ENCODE measurements at places on chromosomes 7 and 10.

GRCh38 chr10:88652616-88653015, 11.6 kb upstream of the LIPF start:
- DNase-seq = no peak

GRCh38 chr7:36925207-36925606, 200.9 kb upstream of the AOAH start:
- DNase-seq = no peak

DNA sequence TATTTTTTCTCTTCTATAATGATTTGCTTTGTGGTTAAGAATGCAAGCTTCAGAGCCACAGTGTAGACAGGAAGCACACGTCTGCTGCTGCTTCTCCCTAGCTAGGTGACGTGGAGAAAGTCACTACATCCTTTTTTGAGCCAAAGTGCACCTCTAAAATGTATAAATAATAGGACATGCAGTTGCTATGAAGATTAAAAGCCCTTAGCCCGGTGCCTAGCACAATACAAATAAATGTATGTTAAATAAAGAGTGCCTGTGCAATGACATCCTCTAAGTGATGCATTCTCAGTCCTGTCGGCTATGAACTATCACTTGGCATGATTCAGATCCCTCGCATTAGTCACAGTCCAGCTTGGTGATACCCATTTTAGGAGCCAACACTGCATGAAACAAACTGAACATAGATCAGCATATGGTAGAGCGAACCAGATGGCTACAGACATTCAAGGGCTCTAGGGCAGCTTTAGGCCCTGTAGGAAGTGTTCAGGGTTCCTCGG, 4.8 kb upstream of the TRDMT1 start:
- no peak for DNase-seq

GRCh38 chr10:70274643-70275042, 9.2 kb downstream of the NPFFR1 start:
- no peak for DNase-seq

DNA sequence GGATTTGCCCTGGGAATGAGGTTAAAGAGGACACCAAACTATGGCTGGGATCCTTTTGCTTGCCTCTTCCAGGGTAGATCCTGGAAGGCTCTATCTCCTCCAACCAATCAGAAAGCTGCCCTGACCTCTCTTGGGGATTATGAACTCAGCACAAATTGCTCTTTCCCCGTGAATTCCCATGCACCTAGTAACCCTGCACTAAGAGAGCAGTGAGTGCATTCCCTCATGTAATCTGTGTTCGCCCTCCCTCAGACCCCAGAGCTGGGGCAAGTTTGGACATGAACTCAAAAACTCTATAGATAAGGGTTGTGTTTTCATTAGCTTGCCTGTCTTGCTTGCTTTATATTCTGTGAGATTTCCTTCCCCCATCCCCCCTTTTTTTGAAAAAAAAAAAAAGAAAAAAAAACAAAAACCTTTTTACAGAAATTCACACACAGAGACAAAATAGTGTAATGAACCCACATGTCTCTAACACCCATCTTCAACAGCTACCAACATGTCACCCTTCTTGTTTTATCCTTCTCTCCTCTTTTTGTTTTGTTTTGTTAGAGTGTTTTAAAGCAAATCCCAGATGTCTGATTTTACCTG, 225.5 kb upstream of the TCF7L2 start:
- no peak for DNase-seq

DNA sequence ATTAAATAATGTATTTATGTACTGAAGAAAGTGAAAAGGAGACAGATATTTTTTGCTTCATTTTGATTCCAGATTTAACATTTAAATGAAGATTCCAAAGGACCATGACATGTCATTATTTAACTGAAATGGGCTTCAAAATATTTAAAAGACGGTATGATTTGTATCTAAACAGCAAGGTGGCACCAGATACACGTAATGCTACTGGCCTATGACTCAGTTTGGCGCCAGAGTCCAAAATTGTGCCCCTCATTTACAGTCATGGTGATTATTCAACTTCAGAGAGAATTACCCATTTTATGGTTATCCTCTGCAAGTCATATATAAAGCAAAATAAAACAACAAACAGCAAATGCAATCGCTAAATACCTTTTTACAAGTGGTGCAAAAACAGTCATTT, 94.5 kb downstream of the ETV1 start:
- no peak for DNase-seq

- DNase-seq = no peak
Observed at GRCh38 chr10:104340641-104341040, 2.4 kb upstream of the ITPRIP start.

- no peak for DNase-seq
Observed at GRCh38 chr10:62352356-62352970, 21.7 kb upstream of the ZNF365 start.

DNA sequence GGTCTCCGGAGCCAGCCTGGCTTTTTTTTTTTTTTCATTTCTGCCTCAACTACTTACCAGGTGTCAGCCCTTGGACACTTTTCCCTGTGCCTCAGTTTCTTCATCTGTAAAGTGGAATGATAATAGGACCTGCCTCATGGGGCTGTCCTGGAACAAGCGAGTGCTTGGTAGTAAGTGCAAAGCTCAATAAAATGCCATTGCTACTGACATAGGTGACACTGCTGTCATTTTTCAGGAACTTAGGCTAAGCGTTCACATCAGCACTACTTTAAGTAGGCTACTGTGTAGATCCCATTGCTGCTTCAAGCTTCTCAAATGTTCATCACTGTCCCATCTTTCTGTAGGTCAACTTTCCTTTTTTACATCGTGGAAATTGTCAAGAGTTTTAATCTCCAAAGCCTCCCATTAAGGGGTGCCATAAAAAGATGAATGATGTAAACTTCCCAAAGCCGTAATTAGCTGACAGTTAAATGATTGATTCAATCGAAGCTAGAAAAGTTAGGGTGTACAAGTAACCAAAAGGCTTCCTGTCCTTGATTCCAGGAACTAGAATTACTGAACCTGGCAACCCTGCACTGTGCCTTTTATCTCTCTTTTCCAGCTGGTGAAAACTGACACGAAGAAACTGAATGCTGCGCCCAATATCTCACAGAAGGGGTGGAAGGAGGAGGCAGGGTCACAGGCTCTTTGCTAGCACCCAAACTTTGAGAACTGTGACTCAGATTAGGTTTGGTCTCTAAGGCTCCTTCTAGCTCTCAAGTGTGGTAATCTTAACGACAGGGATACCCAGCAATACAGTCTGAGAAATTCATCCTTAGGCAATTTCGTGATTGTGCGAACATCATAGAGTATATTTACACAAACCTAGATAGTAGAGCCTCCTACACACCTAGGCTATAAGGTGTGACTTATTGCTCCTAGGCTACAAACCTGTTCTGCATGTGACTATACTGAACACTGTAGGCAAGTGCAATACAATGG, 861 bp upstream of the USP6NL start:
- no peak for DNase-seq

DNA sequence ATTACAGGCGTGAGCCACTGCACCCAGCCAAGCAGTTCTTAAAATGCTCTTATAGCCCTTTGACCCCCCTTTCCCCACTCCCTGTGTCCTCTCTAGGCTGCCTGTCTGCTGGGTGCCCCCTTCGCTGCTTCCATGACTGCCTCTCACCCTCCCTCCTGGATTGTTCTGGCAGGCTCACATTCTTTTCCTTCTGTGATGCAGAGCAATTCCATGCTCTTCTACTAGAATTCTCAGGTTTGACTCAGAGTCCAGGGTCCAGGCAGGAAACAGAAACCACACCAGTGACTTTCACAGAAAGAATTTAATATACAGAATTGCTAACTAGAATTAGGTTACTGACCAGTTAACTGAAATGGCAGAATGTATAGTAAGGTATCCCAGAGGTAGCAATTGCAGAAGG, 244.8 kb downstream of the BAMBI start:
- no peak for DNase-seq

- DNase-seq = no peak
Observed at GRCh38 chr7:47489624-47490023, 92.3 kb downstream of the TNS3 start.

GRCh38 chr7:112779667-112780066, 10.5 kb downstream of the TMEM168 start:
- DNase-seq = no peak

DNA sequence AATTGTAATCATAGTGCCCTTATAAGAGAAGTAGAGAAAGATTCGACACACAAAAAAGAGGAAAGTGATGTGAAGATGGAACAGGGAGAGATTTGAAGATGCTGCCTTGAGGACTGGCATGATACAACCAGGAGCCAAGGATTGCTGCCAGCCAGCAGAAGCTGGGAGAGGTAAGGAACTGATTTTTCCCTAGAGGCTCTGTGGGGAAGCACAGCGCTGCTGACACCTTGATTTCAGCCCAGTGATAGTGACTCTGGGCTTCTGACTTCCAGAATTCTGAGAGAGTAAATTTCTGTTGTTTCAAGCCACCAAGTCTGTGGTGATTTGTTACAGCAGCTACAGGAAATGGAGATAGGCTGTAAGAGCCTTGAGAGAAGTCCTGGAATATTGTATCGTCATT, 98.2 kb downstream of the RAB11FIP2 start:
- DNase-seq = no peak

DNA sequence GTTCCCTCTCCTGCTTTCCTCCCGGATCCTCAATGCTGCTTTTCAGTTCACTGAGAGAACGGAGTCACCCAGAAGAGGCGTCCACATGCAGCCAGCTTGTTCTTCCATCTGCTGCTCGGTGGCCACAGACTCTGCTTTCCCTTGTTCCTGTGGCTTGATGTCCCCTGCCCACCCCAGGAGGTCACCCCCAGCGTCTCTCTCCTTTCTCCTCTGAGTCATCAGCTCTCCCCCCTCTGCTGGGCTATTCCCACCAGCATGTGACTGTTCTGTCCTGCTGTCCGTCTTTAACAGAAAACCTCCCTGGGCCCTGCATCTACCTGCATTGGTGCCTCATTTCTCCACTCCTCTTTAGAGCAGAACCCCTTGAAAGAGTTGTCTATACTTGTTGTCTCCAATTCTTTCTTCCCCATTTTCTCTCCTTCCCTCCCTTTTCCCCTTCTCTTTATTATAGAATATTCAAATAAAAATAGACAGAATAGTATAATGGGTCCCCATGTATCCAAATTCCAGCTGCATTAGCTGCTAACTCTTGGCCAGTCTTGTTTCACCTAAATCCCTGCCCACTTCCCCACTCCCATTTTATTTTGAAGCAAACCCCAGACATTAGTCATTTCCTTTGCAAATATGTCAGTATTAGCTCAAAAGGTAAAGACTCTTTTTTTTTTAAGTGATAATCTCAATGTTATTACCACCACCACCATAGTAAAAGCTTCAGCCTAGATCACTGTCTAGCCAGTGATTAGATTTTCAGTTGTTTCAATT, 4.1 kb downstream of the ZNF282 start:
- DNase-seq = no peak

GRCh38 chr7:80876894-80877414, 41.9 kb downstream of the SEMA3C start:
- DNase-seq = no peak

GRCh38 chr7:99008921-99009530, 130.7 kb downstream of the TRRAP start:
- no peak for DNase-seq

DNA sequence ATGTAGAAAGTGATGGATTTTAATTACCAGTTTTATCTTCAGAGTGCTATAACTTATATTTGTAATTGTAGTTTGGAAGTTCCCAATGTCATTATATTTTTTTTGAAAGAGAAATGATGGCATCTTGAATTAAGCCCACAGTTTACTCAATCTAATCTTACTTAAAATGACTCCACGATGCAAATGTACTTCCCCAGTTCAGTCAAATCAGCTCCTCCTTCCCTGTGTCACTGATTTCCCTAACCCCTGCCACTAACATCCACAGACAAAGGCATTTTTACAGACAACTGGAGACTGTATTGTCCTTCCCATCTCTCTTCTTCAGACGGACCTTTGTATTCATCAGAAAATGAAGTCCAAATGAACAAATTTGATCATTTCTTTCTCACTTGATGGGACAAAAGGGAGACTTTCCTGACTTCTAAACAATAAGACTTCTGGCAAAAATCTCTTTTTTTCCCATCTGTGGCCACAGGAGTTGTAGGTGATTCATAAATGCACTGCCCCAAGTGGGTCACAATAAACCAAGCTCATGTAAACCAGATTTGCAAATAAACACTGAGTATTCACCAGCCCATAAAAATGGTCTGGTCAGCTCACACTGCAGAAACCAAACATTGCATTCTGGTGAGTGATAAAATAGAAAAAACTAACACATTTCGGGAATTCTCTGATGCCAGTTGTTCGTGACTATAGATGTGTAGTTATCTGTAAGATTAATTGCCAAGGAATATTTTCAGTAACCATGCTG, 162.9 kb downstream of the FANK1 start:
- DNase-seq = no peak

DNA sequence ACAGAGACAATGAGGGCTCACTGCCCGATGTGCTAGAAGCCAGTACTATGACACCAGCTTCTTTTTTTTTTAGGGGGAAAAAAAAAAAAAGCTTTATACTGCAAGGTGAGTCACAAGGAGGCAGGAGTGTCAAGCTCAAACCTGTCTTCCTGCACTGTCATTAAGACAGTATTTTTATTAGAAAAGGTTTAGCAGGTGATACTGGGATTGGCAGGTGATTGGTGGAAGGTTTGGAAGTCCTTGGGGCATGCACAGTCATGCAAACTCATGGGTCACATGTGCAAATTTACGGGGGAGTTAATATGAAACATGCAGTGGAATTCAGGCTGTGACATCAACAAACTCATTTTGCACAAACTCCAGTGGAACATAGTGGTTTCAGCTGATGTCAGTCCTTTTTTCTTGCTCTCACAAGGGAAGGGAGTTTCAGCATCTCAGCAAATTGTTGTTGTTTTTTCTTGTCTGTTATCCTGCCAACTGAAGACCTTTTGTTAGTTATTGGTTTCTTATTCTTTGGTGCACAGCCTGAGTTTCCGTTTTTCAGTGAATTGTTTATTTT, 530.6 kb downstream of the ANKRD7 start:
- DNase-seq = no peak

DNA sequence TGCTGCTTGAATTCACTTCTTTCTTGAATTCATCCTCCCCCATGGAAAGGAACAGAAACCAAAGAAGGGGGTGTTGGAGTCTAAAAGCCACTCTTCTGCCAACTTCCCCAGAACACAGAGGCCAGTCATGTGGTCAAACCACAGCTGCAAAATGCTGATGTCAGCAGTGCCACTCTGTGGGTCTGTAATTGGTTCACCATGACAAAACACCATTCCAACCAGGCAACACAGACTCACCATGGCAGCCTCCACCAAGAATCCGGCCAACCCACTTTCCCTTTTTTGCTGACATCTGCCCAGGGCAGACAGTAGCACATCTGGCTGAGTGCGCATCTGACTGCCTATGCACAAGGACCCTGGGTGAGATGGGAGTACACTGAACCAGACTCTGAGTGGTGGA, 16.8 kb downstream of the OSBPL3 start:
- no peak for DNase-seq

GRCh38 chr10:119413093-119413453, 129.4 kb downstream of the RGS10 start:
- DNase-seq = no peak

GRCh38 chr7:123533929-123534382, 439 bp downstream of the IQUB start:
- no peak for DNase-seq

GRCh38 chr10:104657036-104657435, 15.9 kb downstream of the SORCS3 start:
- DNase-seq = no peak

GRCh38 chr7:156334636-156335035, 305.9 kb upstream of the RNF32 start:
- no peak for DNase-seq

- no peak for DNase-seq
Observed at GRCh38 chr10:60652628-60653027, 125.7 kb upstream of the CDK1 start.
